M059J (cell line): ENCODE measurements at places on chromosomes 11 and 22.
A peak's percentile ranks its signal among the peaks of the same experiment; 100 is the strongest.

- peak; percentile 31 for DNase-seq
Observed at GRCh38 chr11:28966951-28967350, 858.8 kb downstream of the METTL15 start.

DNA sequence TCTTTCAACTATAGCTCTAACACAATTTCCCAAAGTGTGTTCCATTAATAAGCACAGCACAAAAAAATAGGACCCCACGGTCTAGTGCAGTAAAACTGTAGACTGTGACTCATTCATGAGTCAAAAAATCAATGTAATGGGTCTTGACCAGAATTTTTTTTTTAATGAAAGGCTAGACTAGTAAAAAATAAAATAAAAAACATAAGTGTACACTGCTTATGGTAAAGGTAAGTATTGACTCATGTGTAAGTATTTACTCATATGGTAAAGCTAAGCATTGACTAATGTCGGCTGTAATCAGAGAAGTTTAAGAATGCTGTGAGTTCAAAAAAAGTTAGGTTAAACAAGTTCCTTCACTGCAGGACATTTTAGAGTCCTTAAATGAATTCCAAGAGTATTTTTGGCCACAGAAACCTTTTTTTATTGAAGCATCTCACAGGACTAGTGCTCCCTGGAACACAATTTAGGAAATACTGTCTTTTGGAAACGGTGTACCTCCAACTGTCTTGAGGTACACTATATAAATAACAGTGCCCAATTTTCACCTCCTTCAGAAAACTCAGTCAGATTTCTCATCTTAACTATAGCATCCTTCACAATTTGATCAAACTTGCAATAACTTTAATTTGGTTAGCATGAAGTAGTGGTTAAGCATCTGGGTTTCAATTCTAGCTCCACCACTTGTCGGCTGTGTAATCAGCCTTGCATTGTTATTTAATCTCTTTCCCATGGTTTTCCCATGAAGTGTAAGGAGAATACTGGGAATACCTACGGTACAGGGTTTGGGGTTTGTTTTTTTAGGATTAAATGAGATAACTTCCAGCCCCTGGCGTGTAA is 2.1 kb downstream of the CCDC73 start:
- no peak for DNase-seq

GRCh38 chr22:50151571-50152537 is 18.7 kb upstream of the PANX2 start:
- no peak for DNase-seq

GRCh38 chr11:115117956-115118493 is 386.2 kb downstream of the CADM1 start:
- no peak for DNase-seq

DNA sequence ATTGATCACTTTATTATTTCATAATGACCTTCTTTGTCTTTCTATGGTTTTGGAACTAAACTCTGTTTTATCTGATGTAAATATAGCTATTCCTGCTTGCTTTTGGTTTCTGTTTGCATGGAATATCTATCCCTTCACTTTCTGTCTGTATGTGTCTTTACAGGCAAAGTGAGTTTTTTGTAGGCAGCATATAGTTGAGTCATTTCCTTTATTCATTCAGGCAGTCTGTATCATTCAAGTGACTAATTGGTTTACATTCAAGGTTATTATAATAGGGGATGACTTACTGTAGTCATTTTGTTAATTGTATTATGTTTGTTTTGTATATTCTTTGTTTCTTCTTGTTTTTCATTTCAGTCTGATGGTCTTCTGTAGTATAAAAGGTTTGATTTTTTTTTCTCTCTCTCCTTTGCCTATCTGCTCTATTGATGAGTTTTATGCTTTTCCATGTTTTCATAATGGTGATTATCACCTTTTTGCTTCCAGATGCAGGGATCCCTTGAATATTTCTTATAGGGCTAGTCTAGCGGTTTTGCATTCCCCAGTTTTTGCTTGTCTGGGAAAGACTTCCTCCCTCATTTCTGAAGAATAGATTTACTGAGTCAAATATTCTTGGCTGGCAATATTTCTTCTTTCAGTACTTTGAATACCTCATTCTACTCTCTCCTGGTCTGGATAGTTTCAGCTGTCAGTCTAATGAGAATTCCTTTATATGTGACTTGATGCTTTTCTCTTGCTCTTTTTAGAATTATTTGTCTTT is 50.4 kb downstream of the GDPD4 start:
- DNase-seq: peak; percentile 78

GRCh38 chr22:46290843-46291785 is 5.6 kb upstream of the GTSE1 start:
- no peak for DNase-seq

DNA sequence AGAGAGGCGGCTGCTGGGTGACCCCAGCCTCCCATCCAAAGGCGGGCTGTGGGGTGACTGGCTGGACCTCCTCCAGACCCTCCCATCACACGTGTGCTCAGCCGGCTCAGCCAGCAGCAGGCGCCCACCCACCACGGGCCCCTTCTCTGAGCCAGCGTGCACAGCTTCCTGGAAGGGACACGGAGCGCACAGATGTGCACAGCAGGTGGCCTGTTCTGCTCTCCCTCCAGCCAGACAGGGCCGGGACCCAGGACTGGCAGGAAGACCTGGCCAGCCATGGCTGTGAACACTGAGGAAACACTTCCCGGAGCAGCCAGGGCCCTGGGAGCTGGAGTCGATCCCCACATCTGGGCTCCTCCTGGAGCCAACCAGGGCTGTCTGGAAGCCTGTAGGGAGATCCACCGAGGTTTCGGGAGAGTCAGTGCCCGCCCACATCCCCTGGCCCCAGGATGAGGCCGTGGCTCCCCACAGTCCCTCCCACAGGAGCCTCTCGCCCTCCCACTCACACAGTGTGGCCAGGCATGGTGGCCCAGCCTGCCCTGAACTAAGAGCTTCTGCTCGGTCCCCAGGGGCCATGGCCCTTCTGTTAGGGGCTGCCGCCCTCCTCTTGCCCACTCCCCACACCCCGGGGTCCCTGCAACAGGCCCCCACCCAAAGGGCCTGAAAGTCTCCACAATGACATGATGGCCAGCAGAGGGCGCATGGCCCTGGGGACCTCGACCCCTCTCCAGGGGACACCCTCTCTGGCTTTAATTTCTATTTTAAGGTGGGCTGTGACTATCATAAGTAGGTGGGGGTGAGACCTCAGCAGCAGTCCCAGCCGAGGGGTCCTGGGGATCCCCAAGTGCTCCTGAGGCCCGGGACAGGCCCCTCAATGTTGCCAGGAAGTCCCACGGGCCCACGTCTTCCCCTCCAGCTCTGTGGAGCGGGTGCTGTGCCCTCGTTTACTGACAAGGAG is 90.6 kb upstream of the FGF3 start:
- no peak for DNase-seq

GRCh38 chr11:121711939-121712338 is 259.2 kb upstream of the SORL1-AS1 start:
- peak; percentile 84 for DNase-seq

DNA sequence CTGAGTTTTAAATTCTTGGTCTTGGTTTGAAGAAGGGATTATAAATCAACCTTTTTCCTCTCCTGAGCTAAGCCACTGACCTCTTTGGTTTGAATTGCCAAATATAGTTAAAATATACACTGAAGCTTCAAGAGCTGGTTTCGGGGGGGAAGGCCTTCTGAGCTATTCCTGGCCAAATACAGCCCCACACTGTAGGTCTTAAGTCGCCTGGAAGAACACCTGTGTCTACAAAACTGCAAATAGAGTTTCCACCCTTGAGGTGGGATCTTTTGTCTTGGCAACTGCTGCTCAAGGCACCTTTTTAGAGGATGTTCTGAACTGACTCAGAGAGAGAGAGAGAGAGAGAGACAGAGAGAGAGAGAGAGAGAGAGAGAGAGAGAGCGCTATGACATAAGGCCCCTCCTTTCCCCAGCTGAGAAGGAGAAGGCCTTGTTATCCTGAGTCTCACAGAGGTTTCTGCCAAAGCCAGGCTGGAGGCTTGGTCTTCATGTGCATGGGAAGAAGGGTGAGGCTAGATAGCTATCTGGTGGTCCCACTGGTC is 5.5 kb downstream of the ADM start:
- peak; percentile 61 for DNase-seq

DNA sequence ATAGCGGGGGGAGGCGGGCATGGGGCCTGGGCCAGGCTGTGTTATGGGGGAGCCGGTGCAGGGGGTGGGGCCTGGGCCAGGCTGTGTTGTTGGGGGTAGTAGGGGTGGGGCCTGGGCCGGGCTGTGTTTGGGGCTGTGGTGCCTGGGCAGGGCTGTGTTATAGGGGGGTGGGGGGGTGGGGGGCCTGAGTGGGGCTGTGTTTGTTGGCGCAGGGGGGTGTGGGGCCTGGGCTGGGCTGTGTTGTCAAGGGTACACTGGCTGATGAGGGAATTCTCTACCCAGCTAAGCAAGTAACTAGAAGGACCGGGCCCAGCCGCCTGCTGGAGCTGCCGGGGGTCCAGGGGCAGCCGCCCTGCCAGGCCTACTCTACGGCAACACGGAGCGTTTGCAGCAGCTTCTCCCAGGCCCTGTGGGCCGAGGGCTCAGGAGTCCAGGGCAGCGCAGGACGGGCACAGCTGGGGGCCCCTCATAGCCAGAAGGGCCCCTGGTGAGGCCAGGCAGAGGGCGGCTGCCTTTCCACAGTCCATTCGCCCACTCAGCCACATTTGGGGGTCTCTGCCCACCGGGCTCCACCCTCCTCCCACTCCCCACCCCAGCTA is 10.1 kb upstream of the PIM3 start:
- DNase-seq: no peak

- DNase-seq: no peak
Observed at GRCh38 chr11:2728663-2729332, 29.0 kb upstream of the KCNQ1OT1 start.

- DNase-seq: no peak
Observed at GRCh38 chr11:75338516-75339208, 12.8 kb downstream of the ARRB1 start.

- DNase-seq: no peak
Observed at GRCh38 chr11:14821031-14821430, 71.0 kb downstream of the CYP2R1 start.

GRCh38 chr11:76579056-76579751 is 91.3 kb downstream of the LRRC32 start:
- DNase-seq: no peak

DNA sequence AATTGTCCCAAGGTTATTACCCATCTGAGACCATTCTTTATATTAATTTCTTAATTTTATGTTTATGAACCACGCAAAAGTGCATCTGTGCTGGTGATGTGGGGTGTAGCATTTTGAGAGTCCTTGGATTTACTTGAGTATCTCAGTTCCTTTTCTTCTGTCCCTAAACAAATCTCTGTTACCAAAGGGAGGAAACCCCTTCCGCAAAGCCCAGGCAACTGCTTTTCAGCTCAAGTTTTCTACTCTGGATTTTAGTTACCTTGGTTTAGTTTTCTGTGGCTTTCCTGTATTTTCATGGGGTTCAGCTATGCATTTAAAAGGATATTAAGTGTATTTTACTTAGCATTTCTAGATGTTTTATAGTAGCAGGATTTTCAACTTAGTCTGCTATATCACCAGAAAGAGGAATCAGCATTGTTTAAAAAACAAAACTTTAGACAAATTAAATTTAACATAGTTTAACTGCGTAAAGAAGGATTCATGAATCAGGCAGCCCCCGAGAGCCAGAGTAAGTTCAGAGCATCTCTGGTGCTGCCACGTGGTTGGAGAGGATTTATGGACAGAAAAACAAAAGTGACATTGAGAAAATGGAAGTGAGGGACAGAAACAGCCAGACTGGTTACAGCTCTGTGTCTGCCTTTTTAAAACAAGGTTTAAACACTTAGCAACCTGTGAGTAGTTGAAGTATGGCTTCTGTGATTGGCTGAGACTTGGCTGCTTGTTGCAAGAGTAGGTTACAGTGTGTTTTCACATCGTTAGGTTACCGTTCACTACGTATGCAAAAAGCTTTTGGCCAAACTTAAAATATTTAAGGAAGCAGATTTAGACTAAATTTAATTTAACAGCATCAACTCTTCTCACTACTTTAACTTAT is 9.6 kb downstream of the ADM start:
- peak; percentile 67 for DNase-seq

GRCh38 chr11:123323568-123323967 is 106.5 kb upstream of the GRAMD1B start:
- no peak for DNase-seq

DNA sequence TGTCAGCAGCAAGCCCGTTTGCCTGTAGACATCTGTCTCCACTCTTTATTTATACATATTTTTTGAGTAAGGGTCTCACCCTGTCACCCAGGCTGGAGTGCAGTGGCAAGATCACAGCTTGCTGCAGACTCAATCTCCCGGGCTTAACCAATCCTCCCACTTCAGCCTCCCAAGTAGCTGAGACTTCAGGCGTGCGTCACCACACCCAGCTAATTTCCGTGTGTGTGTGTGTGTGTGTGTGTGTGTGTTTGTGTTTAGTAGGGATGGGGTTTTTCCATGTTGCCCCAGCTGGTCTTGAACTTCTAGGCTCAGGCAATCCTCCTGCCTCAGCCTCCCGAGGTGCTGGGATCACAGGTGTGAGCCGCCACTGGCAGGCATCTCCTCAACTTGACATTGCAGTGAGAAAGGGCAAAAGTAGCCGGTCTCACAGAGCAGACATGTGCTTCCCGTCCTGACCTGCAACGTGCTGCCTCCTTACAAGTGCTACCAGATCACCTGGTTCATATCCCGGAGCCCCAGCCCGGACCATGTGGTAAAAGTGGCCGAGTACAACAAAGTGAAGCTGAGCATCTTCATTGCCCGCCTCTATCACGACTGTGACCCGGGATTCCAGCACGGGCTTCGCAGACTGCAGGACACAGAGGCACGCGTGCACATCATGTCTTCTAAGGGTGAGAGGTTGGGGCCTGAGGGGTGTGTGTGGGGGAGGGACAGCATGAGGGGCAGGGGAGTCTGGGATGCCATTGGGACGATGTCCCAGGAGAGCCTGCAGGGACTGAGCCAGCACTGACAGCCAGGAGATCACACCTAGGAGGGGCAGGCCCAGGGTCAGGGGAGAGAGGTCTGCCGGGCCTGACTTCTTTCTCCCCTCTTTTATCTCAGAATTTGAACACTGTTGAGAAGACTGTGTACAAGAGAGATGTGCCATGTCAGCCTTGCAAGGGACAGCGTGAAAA is 5.6 kb upstream of the APOBEC3H start:
- DNase-seq: no peak
